WTC11 (cell line): ENCODE measurements at places on chromosomes 4 and X.

GRCh38 chrX:141201962-141202361 lies 25.0 kb upstream of the LDOC1 start:
- no peak overlapping the region for H3K27ac ChIP-seq
- DNase-seq, result no peak
- 0 out of 2 replicates have a peak, but pooled peaks cover 2% of the 10 kb centered on the region for H3K4me1 ChIP-seq
- H3K27me3 ChIP-seq, result peaks cover 3% of the 10 kb centered on the region; the same call in 1 of the 2 replicates

- H3K36me3 ChIP-seq, result no peaks in the 10 kb centered on the region
- H3K27me3 ChIP-seq, result no peaks in the 10 kb centered on the region
- DNase-seq, result no peak
- no peak overlapping the region for H3K27ac ChIP-seq
- no peaks in the 10 kb centered on the region for H3K4me1 ChIP-seq
Measured at GRCh38 chr4:47519239-47519883, 34.3 kb downstream of the ATP10D start.

- no peak for DNase-seq
- no peak overlapping the region for H3K4me3 ChIP-seq
- no peaks in the 10 kb centered on the region; the same call in 1 of the 2 replicates for H3K27me3 ChIP-seq
- no peaks in the 10 kb centered on the region for H3K36me3 ChIP-seq
- no peak overlapping the region for H3K27ac ChIP-seq
Measured at GRCh38 chrX:154695911-154696675, 42.7 kb upstream of the CTAG2 start.

DNA sequence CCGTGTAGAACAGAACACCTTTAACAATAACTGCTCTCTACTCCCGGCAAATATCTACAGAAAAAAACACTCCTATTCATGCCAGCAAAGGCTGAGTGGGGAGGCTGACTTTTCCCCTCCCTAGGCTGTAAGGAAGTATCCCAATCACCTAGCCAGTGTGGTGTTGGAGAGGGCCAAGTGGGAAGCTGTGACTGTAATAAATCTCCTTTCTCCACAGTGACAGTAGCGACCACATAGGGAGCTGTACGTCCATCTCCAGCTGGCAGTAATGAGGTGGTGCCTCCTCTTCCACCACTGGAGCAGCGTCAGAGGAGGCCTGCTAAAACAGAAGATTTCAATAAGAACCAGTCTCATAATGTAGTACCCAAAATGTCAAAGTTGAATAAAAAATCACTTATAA lies 47.9 kb upstream of the PLAC1 start:
- no peaks in the 10 kb centered on the region for H3K36me3 ChIP-seq
- DNase-seq, result no peak
- no peak overlapping the region for H3K27ac ChIP-seq
- no peaks in the 10 kb centered on the region for H3K27me3 ChIP-seq
- H3K4me3 ChIP-seq, result no peak overlapping the region
- H3K4me1 ChIP-seq, result no peaks in the 10 kb centered on the region

GRCh38 chrX:22527302-22527701 lies 254.6 kb downstream of the CBLL2 start:
- no peaks in the 10 kb centered on the region for H3K4me1 ChIP-seq
- no peak for DNase-seq
- no peak overlapping the region for H3K4me3 ChIP-seq
- H3K27ac ChIP-seq, result no peak overlapping the region
- H3K27me3 ChIP-seq, result no peaks in the 10 kb centered on the region

DNA sequence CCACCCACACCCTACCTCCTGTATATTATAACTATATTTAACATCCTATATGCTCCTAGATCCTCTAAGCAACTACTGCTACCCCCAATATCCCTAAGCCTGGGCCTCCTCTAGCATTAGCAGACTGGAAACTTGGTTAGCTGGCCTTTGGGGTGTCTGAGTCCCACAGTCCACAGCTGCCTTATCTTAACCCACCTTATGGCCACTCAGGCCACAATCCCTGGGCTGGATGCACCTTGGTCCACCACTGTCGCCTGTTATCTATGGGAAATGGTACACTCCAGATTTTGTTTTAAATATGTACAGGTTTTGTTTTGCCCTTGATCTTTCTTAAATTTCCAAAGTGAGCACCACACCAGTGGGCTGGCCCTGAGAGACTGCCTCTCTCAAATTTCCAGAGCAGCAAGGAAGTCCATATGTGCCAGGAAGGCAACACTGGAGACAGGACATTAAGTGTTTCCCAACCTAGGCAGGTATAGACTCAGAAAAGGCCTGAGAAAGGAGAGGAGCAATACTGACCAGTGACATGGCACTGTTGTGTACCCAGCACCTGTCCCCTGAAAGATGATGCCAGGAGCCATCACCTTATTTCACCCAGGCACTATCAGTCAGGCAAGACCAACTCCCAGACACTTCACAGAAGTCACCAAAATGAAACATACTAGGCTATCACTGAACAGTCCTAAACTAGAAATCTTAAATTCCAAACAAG lies 921 bp downstream of the PFKFB1 start:
- no peak overlapping the region for H3K27ac ChIP-seq
- no peaks in the 10 kb centered on the region for H3K36me3 ChIP-seq
- no peak for DNase-seq
- no peak overlapping the region for H3K4me3 ChIP-seq

- H3K27me3 ChIP-seq, result peaks cover 46% of the 10 kb centered on the region
- no peaks in the 10 kb centered on the region for H3K4me1 ChIP-seq
- no peak overlapping the region for H3K4me3 ChIP-seq
- H3K36me3 ChIP-seq, result no peaks in the 10 kb centered on the region
Measured at GRCh38 chr4:92186239-92186638, 117.5 kb upstream of the GRID2 start.

DNA sequence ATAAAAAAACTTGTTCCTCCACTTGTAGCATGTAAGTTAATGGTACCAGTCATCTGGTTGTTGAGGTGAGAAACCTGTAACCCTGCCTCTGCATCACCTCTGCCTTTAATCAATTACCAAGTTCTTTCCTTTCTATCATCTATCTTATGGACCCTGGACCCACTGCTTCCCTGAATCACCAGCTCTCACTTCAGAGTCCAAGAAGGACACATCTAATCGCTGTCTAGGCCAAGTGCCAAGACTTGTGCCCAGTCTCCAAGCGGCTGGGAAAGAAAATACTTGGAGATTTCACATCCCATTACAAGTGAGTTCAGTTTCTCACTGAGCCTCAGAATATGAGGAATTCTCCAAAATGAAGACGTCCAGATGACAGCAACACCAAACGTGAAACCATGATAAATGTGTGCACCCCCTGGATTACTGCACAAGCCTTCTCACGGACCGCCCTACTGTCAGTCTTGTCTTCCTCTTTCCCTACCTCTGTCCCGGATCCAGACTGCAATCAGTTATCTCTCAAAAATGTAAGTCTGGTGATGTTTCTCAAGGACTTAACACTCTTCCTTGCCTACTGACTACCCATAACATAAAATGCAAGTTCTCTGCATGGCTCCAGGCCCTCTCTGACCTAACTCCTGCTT lies 10.4 kb downstream of the PALLD start:
- no peaks in the 10 kb centered on the region for H3K4me1 ChIP-seq
- DNase-seq, result no peak
- no peak overlapping the region for H3K27ac ChIP-seq
- H3K27me3 ChIP-seq, result no peaks in the 10 kb centered on the region
- no peaks in the 10 kb centered on the region for H3K36me3 ChIP-seq

GRCh38 chr4:155271557-155271956 lies 63.1 kb downstream of the NPY2R start:
- no peaks in the 10 kb centered on the region for H3K4me1 ChIP-seq
- no peak for DNase-seq
- no peaks in the 10 kb centered on the region; the same call in 1 of the 2 replicates for H3K27me3 ChIP-seq
- peaks cover 9% of the 10 kb centered on the region for H3K36me3 ChIP-seq

DNA sequence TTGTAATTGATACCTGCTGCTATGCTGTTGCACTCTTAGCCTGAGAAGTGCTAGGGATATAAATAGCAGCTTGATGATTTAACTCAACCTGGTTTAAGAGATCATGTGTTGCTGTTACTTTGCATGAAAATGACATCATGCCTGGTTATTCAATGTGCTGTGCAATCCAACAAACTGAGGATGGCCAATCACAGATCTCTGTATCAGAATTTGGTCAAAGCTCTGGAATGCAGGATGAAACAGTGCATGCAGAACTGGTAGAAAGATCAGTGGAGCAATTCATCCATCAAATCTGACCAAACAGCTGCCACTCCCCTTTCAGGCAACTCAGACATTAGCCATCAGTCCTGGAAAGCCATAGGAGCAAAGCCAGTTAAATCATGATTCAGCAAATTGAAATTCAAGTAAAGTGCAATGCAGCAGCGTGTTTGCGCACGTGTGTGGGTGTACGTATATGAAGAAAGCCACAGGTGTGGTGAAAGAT lies 160.3 kb upstream of the RASGEF1B start:
- no peak for DNase-seq
- no peaks in the 10 kb centered on the region for H3K27me3 ChIP-seq
- H3K4me3 ChIP-seq, result no peak overlapping the region
- H3K27ac ChIP-seq, result no peak overlapping the region; the same call in 1 of the 2 replicates
- peaks cover 27% of the 10 kb centered on the region for H3K4me1 ChIP-seq

GRCh38 chrX:104968241-104968640 lies 252.3 kb downstream of the TEX13A start:
- no peak overlapping the region for H3K27ac ChIP-seq
- H3K4me3 ChIP-seq, result no peak overlapping the region
- no peak for DNase-seq

GRCh38 chr4:165580351-165580905 lies 201.6 kb downstream of the CPE start:
- H3K4me3 ChIP-seq, result no peak overlapping the region
- no peaks in the 10 kb centered on the region for H3K27me3 ChIP-seq
- H3K27ac ChIP-seq, result no peak overlapping the region
- DNase-seq, result no peak
- H3K36me3 ChIP-seq, result no peaks in the 10 kb centered on the region
- no peaks in the 10 kb centered on the region for H3K4me1 ChIP-seq

- H3K4me1 ChIP-seq, result peaks cover 33% of the 10 kb centered on the region
- peak; percentile 25 for DNase-seq
- no peaks in the 10 kb centered on the region for H3K27me3 ChIP-seq
- no peaks in the 10 kb centered on the region for H3K36me3 ChIP-seq
- H3K27ac ChIP-seq, result no peak overlapping the region
Measured at GRCh38 chr4:152500800-152501434, 35.0 kb downstream of the FBXW7 start.

DNA sequence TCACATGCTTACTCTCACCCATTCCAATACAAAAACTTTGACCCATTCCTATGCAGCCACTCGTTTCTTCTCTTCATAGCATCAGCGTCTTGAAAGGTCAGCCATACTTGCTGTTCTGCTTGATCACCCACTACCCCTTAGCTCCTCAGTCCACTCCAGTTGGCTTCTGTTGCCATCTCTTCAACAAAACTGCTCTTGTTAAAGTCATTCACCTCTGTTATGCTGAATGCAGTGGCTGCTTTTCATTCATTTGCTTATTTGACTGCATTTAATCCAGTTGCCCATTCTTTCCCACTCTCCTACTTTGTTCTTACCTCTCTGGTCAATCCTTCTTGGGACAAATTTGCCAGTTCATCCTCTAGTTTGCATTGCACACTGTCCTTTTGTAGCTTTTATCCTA lies 24.9 kb downstream of the CEP135 start:
- peak overlapping the region; percentile 83 for H3K27ac ChIP-seq
- peaks cover 8% of the 10 kb centered on the region for H3K36me3 ChIP-seq
- no peak for DNase-seq
- H3K27me3 ChIP-seq, result no peaks in the 10 kb centered on the region
- no peak overlapping the region for H3K4me3 ChIP-seq

DNA sequence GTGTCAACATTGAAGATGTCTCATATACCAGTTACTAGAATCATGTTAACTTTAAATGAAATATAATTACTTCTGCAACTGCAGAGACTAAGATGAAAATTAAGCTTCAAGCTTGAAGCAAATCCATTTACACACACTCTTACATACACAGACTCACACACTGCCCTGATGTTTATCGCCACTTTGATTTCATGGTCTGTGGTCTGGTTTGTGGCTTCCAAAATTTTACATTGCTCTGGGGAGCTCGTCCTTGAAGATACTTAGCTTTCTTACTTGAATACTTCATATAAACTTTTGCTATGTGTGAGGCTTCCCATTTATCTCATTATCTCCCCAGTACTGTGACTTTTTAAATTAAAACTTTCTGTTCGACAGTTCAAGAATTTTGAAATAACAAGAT lies 35.8 kb downstream of the ARHGEF38 start:
- no peak overlapping the region for H3K27ac ChIP-seq
- peaks cover 7% of the 10 kb centered on the region for H3K4me1 ChIP-seq
- no peak for DNase-seq
- H3K27me3 ChIP-seq, result peaks cover 3% of the 10 kb centered on the region
- no peaks in the 10 kb centered on the region for H3K36me3 ChIP-seq
- no peak overlapping the region for H3K4me3 ChIP-seq

- DNase-seq, result no peak
- H3K36me3 ChIP-seq, result no peaks in the 10 kb centered on the region
- peaks cover 37% of the 10 kb centered on the region for H3K27me3 ChIP-seq
- H3K27ac ChIP-seq, result no peak overlapping the region
- H3K4me1 ChIP-seq, result peaks cover 29% of the 10 kb centered on the region
Measured at GRCh38 chrX:68894513-68895340, 65.9 kb downstream of the EFNB1 start.

DNA sequence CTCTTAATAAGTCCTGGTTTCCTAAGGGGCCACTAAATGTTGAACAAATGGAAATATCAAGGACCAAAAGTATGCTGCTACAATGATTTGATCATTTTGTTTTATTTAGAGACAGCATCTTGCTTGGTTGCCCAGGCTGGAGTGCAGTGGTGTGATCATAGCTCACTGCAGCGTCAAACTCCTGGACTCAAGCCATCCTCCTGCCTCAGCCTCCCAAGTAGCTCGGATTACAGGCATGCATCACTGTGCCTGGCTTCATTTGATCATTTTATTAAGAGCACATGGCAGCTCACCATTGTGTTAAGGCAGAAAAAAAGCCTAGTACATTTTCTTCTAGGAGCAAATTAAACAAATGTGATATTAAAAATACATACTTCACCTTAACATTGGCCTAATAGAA lies 52.7 kb downstream of the DCLK2 start:
- H3K4me1 ChIP-seq, result peaks cover 2% of the 10 kb centered on the region
- H3K4me3 ChIP-seq, result no peak overlapping the region
- no peak for DNase-seq

- H3K36me3 ChIP-seq, result no peaks in the 10 kb centered on the region
- DNase-seq, result no peak
- H3K27me3 ChIP-seq, result peaks cover 3% of the 10 kb centered on the region; the same call in 1 of the 2 replicates
- H3K4me1 ChIP-seq, result 0 out of 2 replicates have a peak, but pooled peaks cover 3% of the 10 kb centered on the region
- H3K27ac ChIP-seq, result no peak overlapping the region
- H3K4me3 ChIP-seq, result no peak overlapping the region
Measured at GRCh38 chrX:41984628-41985027, 61.3 kb upstream of the CASK start.

DNA sequence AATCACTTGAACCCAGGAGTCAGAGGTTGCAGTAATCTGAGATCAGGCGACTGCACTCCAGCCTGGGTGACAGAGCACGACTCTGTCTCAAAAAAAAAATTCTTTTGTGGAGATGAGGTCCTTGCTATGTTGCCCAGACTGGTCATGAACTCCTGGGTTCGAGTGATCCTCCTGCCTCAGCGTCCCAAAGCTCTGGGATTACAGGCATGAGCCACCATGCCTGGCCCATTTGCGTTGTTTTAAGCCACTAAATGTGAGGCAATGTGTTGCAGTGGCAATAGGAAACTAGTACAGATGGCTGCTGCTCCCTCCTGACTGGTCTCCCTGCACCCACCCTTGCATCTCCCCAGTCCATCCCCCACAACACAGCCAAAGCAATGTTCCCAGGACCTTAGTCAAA lies 40.0 kb upstream of the APLN start:
- peaks cover 50% of the 10 kb centered on the region for H3K4me1 ChIP-seq
- no peak for DNase-seq
- H3K27me3 ChIP-seq, result peaks cover 4% of the 10 kb centered on the region
